ENCODE measurements at places on chromosomes 7 and 10. TPM values are rescaled to one million over a fixed set of nuclear protein-coding genes. Genes with fewer than 3 reads are reported as not detected.
A peak's percentile ranks its signal among the peaks of the same experiment; 100 is the strongest.

- ATAC-seq = no peak
- peak overlapping the region; percentile 25 for H3K4me3 ChIP-seq
- H3K27ac ChIP-seq = no peak overlapping the region
- peaks cover 15% of the 10 kb centered on the region for H3K36me3 ChIP-seq
- H3K27me3 ChIP-seq = peaks cover 57% of the 10 kb centered on the region
Observed at GRCh38 chr7:27165996-27166530, 726 bp upstream of the HOXA9 start.

The COMTD1 gene
- 29.4 TPM for total RNA-seq

GRCh38 chr10:132677473-132678227 lies 108.3 kb downstream of the NKX6-2 start:
- no peak for ATAC-seq
- no peaks in the 10 kb centered on the region for H3K27me3 ChIP-seq
- peaks cover 6% of the 10 kb centered on the region for H3K4me1 ChIP-seq
- no peak overlapping the region for H3K4me3 ChIP-seq
- no peak overlapping the region for H3K27ac ChIP-seq
- H3K36me3 ChIP-seq = no peaks in the 10 kb centered on the region

The ZNF37A gene
- 53.4 TPM for total RNA-seq

The GAD2 gene
- total RNA-seq = not detected

DNA sequence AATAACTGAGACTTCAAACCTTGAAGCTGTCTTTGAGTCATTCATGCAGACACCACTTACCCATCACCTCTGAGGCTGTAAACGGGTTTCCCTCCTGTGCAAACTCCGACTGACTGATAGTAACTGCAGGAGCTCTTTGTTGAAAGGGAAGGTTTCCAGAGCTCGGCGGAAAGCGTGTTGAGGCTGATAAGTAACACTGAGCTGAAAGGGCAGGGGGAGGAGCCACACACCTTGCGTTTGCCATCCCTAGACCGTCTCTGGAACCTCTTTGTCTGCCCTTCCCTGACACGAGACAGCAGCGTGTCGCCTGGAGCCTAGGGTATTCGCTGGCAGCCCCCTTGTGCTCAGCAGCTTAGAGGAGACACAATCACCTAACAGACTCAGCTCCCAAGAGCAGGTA lies 134.0 kb downstream of the PAXIP1 start:
- no peak overlapping the region for H3K27ac ChIP-seq
- no peak for ATAC-seq
- no peak overlapping the region for H3K4me3 ChIP-seq
- H3K36me3 ChIP-seq = no peaks in the 10 kb centered on the region

The INSYN2A gene
- not detected for total RNA-seq

The CPVL gene
- total RNA-seq = 0.63 TPM

GRCh38 chr10:65548001-65548400 lies 1377.8 kb upstream of the LRRTM3 start:
- no peaks in the 10 kb centered on the region for H3K4me1 ChIP-seq
- H3K27ac ChIP-seq = no peak overlapping the region
- no peak for ATAC-seq
- no peaks in the 10 kb centered on the region for H3K36me3 ChIP-seq

DNA sequence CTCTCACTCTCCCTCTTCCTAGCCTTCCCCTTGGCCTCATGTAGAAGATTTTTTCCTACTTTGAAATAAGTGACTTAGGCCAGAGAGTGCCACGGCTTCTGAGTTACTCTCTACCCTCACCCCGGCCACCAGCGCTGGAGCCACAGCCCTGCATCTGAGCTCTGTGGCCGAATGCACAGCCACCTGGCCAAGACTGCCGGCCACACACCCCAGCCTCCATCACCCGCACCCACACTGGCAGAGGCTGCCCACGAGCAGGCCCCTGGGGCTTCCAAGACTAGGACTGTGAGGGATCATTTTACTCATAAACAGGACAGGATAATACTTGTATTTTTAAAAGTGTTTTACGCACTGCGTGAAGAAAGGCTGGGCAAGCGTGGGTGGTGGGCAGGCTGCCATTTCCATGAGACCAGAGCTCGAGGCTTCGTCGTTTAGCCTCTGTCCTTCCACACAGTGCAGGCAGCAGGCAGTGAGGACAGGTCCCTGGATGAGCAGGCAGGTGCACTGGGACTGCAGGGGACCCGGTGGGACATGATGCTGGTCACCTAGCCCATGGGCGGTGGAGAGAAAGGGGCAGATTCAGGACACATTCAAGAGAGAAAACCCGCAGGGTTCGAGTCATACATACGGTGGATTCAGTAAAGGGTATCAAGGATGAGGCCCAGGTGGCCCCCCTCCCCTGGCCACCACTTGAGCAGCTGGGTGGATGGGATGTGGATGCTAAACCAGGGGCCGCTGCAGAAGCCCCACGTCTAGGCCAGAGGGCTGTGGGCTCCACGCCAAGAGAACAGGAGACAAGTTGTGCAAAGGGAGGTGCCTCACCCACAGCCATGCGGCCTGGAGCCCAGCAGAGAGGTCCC lies 35.5 kb upstream of the RNF32 start:
- H3K27ac ChIP-seq = no peak overlapping the region
- H3K36me3 ChIP-seq = no peaks in the 10 kb centered on the region
- H3K27me3 ChIP-seq = peaks cover 3% of the 10 kb centered on the region
- ATAC-seq = no peak

DNA sequence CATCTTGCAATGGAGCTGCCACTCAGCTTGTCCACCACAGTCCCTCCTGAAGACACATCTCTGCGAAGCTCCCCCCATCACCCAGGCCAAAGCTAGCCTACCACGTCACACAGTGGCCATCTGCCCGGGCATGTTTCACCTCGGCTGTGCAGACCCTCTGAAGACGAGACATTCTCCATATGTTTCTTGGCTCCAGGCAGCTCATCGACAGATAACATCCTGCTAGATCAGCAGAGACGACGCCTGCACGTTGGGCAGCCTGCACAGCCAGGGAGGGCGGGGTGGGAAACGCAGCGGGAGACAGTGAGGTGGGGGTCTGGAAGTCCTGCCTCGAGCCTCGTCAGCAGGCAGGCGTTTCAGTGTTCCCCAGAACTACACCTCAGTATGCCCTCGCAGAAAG lies 53.0 kb downstream of the PTPRN2 start:
- H3K4me1 ChIP-seq = peaks cover 4% of the 10 kb centered on the region
- no peak overlapping the region for H3K27ac ChIP-seq
- no peak for ATAC-seq
- no peaks in the 10 kb centered on the region for H3K36me3 ChIP-seq
- H3K27me3 ChIP-seq = peaks cover 2% of the 10 kb centered on the region

DNA sequence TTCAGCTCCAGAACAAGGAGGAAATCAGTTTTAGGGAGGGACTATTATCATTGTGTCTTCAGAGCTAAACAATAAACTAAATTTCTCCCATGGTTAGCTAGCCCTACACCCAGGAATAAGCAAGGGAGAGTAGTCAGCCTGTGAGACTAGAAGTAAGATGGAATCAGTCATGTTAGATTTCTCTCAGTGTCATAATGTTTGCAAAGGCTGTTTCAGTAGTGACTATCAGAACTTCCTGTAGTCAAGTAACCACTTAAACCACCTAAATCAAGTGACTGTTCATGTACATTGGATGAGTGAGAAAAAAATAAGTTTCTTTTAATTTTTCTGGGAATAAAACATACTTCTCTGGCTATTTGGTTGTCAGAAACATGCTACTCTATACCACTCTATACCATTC lies 121.6 kb downstream of the KCND2 start:
- no peaks in the 10 kb centered on the region for H3K4me1 ChIP-seq
- no peak overlapping the region for H3K27ac ChIP-seq
- no peak overlapping the region for H3K4me3 ChIP-seq
- no peaks in the 10 kb centered on the region for H3K36me3 ChIP-seq
- no peak for ATAC-seq

All from activated T-helper 17 cell treated with anti-CD3 and anti-CD28 coated beads, Interleukin-2, amount 50 U/mL, for 72 hours (primary cell).